ENCODE measurements at places on chromosomes 4 and X. TPM values are rescaled to one million over a fixed set of nuclear protein-coding genes. Genes with fewer than 3 reads are reported as not detected.

Gene ATP2B3
- not detected for total RNA-seq

Gene MTMR1
- total RNA-seq = 30.9 TPM

Gene KLHL15
- 8.4 TPM for total RNA-seq

Gene SPON2
- total RNA-seq = 4.2 TPM

Gene RENBP
- 5.3 TPM for total RNA-seq

Gene KLF8
- total RNA-seq = 1.6 TPM

Gene IL13RA2
- total RNA-seq = not detected

Gene EPGN
- total RNA-seq = not detected

Gene GAK
- total RNA-seq = 101 TPM

Gene CSN2
- not detected for total RNA-seq

Gene GABRB1
- not detected for total RNA-seq

Gene TCEAL7
- total RNA-seq = not detected

Gene EXOC1L
- total RNA-seq = not detected

Gene FOXO4
- 8.0 TPM for total RNA-seq

Gene HDX
- 0.80 TPM for total RNA-seq

Gene MFSD8
- total RNA-seq = 20.5 TPM

Gene TIMP1
- total RNA-seq = 4.1 TPM

Gene SLC6A8
- total RNA-seq = 0.63 TPM

Gene ABLIM2
- total RNA-seq = 0.63 TPM

Gene CENPVL1
- total RNA-seq = not detected

Gene NAP1L5
- total RNA-seq = 6.0 TPM

Gene PPBP
- not detected for total RNA-seq

Gene SYNPO2
- 0.15 TPM for total RNA-seq

Gene F11
- total RNA-seq = not detected

Gene CFI
- not detected for total RNA-seq

Gene SEC31A
- 87.2 TPM for total RNA-seq

Measured in activated CD8-positive, alpha-beta memory T cell treated with anti-CD3 and anti-CD28 coated beads for 36 hours (primary cell).